ENCODE measurements at places on chromosomes 3 and 15. TPM values are rescaled to one million over a fixed set of nuclear protein-coding genes. Genes with fewer than 3 reads are reported as not detected.

DNAH12 gene
- total RNA-seq = 0.21 TPM

TMEM212 gene
- total RNA-seq = not detected

CMTM7 gene
- total RNA-seq = 6.3 TPM

CYP1A1 gene
- 0.51 TPM for total RNA-seq

FEZF2 gene
- not detected for total RNA-seq

COL7A1 gene
- 54.8 TPM for total RNA-seq
